ENCODE measurements at places on chromosomes 2 and 18.

DNA sequence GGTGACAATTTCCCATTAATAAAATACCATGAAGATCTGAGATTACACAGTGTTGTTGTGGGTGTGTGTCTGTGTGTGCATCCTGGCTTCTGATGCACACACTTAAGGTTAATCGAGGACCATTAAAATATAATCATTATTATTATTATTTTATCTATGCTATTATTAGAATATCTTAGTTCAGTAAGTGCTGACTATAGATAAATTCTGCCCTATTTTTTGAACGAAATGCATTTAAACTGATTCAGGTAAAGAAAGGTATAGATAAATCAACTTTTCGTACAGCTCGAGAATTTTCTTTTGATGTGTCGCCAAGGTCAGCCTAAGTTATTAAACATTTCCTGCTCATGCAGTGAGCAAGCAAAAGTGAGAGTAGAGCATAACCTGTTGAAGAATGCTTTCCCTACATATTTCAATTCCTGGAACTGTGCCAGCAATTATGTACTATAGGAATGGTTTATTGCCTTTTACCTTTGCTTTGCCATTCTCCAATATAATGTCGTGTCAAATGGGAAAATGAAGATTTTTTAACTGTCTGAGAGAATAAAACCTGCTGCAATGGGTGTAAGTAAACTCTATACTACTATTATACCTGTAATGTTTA is 25.8 kb downstream of the KCNJ3 start:
- no peak for DNase-seq

DNA sequence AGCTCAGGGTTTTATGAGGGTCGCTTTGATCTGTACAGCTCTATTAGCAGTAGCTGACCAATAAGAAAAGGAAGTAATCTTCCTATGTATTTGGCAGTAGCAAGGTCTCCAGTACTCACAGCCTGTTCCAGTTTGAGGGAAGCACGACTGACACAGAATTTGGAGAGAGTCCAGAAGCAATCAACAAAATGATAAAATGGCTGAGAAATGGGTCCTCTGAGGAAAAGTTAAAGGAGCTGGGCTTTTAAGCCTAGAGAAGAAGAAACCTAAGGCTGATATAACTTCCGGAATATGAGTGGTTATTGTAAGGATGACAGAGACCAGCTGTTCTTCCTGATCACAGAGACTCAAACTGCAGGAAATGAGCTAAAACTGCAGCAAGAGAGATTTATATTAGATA is 382.8 kb downstream of the GPD2 start:
- no peak for DNase-seq

- no peak for DNase-seq
These were observed 100.3 kb downstream of the TTC32 start for GRCh38 chr2:19801367-19802080.

GRCh38 chr2:42905341-42906110 is 113.1 kb upstream of the HAAO start:
- no peak for DNase-seq
